ENCODE measurements at places on chromosomes 12 and 14.

DNA sequence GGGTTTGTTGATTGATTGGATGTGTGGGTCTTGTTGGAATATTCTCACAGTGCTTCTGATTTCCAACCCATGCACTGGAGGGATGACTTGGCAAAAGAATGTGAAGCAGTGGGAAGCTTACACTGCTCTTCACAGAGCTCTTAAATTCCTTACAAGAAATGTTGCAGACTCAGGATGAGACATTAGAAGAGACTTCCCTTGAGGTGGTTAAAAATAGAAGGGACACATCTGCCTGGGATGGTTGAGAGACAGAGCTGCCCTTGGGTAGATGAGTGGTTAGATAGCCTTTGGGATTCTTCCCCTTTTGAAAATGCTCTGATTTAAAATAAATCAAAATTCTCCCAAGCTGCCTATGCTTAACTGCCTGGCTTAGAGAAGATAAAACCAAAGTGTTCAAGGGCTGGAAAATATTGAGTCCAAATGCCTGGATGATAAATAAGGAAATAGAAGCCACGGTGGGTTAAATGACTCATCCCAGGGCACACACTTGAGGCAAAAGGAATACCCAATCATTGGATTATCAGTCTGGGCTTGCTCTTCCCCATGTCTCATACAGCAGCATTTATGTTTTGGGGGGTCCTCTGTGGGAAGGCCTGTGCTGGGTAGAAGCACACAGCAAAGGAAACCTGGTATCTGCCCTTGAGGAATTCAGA is 264.3 kb downstream of the AKAP6 start:
- peak; percentile 19 for DNase-seq

DNA sequence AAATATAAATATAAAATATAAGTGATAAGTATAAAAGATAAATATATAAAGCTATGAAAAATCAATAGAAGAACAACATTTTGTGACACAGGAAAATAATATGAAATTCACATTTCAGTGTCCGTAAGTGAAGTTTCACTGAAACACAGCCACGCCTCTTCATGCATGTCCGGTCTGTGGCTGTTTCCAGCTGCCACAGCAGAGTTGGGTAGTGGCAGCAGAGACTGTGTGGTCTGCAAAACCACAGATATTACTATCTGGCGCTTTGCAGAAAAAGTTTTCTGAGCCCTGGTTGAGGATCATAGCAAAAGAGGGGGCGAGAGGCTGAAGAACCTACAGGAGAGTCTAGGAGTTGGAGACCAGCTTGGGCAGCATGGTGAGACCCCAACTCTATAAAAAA is 780 bp downstream of the SERPINA4 start:
- no peak for DNase-seq

GRCh38 chr12:99146185-99146584 is 501.1 kb downstream of the APAF1 start:
- peak; percentile 54 for DNase-seq

- no peak for DNase-seq
Measured at GRCh38 chr12:91630083-91630482, 447.5 kb upstream of the DCN start.

GRCh38 chr12:89781156-89781555 is 72.5 kb upstream of the ATP2B1 start:
- peak; percentile 54 for DNase-seq

DNA sequence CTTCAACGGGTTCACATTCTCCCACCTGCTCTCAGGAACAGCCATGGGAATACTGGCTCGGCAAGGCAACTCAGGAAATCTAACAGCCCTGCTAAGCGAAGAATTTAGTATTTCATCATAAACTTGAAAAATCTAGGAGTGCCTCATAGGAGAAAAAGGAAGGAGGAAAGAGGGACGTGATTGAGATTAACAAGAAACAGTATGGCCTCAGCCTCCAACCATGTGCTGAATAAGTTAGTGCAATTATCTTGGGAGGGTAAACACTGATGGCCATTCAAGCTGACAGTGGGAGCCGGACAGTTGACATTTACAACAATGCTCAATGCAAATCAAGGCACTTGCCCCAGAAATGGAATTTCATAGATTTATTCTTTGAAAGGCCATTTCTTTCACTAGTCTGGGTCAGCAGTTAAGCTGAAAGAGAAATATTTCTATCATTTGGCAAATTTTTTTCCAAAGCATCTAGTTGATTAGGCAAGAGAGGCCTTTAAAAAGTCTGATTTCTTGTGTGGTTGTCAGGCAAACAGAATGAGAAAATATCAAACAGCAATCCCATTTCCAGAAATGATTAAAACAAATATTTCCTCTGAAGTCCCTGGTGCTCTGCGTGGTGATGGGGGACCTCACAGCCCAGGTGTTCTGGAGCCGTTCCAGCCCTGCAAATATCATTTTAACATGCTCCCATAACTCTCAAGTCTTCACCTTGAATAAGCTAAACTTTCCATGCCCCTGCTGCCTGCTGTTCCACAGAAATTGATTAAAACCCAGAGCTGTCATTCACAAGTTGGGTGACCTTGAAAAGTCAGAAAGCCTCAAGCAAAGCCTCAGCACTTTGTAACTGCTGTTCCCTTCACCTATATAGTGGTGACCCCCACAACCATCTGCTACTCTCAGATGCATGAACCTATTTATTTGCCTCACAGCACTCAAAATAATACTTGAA is 121.6 kb downstream of the PHLDA1 start:
- no peak for DNase-seq

- peak; percentile 56 for DNase-seq
Measured at GRCh38 chr14:36293824-36294223, 26.6 kb downstream of the MBIP start.

- DNase-seq = no peak
Measured at GRCh38 chr12:69555461-69555860, 29.8 kb upstream of the CCT2 start.

GRCh38 chr12:5200278-5201087 is 156.8 kb downstream of the KCNA5 start:
- peak; percentile 26 for DNase-seq
